ENCODE measurements at places on chromosomes 7 and 10. TPM values are rescaled to one million over a fixed set of nuclear protein-coding genes. Genes with fewer than 3 reads are reported as not detected.

ZPBP gene
- total RNA-seq: not detected

STEAP1 gene
- 12.5 TPM for total RNA-seq

AHR gene
- 38.0 TPM for total RNA-seq

BMPR1A gene
- 69.8 TPM for total RNA-seq

C10orf143 gene
- total RNA-seq: 0.32 TPM

CTTNBP2 gene
- 0.78 TPM for total RNA-seq

INMT gene
- 0.30 TPM for total RNA-seq

IFIT2 gene
- total RNA-seq: 1.9 TPM

Measured in smooth muscle cell of the umbilical artery (primary cell).